ENCODE measurements at places on chromosomes 7 and 10. TPM values are rescaled to one million over a fixed set of nuclear protein-coding genes. Genes with fewer than 3 reads are reported as not detected.

EXOC6 gene
- 13.5 TPM for total RNA-seq

GRCh38 chr7:265192-265997 is 24.6 kb upstream of the FOXL3 start:
- H3K27ac ChIP-seq, result no peak overlapping the region
- no peak for DNase-seq
- H3K4me1 ChIP-seq, result no peaks in the 10 kb centered on the region
- no peaks in the 10 kb centered on the region for H3K27me3 ChIP-seq

AOC1 gene
- total RNA-seq, result 3.1 TPM

DNA sequence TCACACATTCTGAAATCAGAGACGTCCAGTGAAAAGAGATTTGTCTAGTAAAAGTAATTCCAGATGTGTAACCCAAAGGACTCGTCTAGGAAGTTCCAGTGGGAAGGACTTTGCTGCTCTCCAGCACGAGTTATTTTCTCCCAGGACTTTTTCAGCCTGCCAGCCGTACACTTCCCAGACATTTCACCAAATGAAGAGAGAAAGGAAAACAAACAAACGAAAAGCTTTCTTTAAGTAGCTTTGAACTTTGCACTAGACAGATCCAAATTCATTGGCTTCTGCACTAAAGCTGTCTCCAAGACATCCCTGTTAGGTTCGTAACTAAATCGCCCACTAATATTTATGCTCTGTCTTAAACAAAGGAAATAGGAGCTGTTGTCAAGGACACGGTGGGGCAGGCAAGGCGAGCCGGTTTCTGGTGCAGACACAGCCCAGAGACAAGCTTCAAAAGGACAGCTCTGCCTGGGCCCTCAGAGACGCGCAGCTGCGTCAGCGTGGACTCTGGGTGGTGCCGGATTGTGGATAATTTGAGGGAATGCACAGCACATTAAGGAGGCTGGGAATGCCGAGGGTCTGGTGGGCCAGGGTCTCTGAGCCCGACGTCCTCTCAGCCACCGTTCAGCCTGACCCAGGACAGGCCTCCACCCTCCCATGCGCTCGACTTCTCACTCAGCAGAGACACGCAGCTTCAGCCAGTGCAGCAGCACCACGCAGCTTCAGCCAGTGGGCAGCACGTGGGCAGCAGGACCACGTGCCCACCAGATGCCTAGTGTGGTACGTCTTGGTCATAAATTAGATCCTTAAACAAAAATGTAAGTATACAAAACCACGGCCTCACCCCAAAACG is 64.1 kb upstream of the INSIG1 start:
- H3K36me3 ChIP-seq, result no peaks in the 10 kb centered on the region
- H3K27ac ChIP-seq, result no peak overlapping the region

DNA sequence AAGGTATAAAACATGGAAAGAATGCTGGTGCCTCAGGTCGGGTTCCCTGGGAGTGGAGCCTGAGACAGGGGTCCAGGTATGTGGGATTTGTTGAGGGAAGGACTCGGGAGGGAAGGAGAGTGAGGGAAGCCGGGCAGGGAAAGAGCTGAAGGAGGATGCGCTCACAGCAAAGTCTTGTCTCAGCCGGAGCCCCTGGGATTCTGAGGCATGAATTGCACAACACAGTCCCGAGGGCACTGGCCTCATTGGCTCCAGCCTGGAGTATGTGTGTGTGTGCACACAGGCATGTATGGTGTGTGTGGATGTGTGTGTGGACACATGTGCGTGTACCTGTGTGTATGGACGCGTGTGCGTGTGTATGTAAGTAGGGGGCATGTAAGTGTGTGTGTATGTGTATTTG is 87.4 kb downstream of the WDFY4 start:
- H3K36me3 ChIP-seq, result no peaks in the 10 kb centered on the region
- no peaks in the 10 kb centered on the region for H3K4me1 ChIP-seq
- no peak overlapping the region for H3K4me3 ChIP-seq
- H3K27me3 ChIP-seq, result no peaks in the 10 kb centered on the region
- no peak for DNase-seq

GRCh38 chr10:60155943-60156683 is 233.6 kb downstream of the ANK3 start:
- no peak overlapping the region for H3K4me3 ChIP-seq
- no peaks in the 10 kb centered on the region for H3K4me1 ChIP-seq
- no peak overlapping the region for H3K27ac ChIP-seq
- no peaks in the 10 kb centered on the region for H3K36me3 ChIP-seq
- DNase-seq, result no peak
- no peaks in the 10 kb centered on the region for H3K27me3 ChIP-seq

OR9A2 gene
- not detected for total RNA-seq

C10orf71 gene
- total RNA-seq, result 0.82 TPM

DNA sequence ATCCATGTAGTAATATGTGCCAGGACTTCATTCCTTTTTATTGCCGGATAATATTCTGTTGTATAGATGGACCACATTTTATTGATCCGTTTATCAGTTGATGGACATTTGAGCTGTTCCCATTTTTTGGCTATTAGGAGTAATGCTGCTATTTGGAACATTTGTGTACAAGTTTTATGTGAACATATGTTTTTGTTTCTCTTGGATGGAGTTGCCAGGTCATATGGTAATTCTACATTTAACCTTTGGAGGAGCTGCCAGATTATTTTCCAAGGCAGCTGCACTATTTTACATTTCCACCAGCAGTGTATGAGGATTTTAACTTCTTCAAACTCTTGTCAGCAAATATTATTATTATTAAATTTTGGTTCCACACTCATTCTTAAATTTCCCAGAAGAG is 59.2 kb downstream of the C10orf90 start:
- H3K4me1 ChIP-seq, result no peaks in the 10 kb centered on the region
- H3K36me3 ChIP-seq, result no peaks in the 10 kb centered on the region
- no peak for DNase-seq
- H3K4me3 ChIP-seq, result no peak overlapping the region
- no peaks in the 10 kb centered on the region for H3K27me3 ChIP-seq

TMEM72 gene
- total RNA-seq, result not detected

DNA sequence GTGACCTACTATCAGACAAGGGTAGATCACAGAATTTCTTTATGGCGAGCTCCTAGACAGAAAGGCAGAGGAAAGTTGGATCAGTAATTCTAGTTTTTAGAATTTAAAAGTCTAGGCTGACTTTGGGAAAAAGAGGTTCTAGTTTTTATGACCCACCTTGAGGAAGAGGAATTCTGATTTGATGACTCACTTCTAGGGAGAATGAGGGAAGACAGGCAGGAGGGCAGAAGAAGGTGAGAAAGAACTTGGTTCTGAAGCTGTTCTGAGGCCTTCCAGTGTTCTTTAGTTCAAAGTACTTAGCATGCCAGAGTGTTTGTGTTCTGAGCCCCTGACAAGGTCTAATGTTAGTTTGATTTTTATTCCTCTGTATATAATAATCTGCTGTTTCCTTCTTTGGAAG is 97.2 kb downstream of the PODXL start:
- no peaks in the 10 kb centered on the region for H3K4me1 ChIP-seq
- H3K36me3 ChIP-seq, result no peaks in the 10 kb centered on the region
- no peak for DNase-seq
- H3K27ac ChIP-seq, result no peak overlapping the region

GRCh38 chr7:143279186-143280098 is 5.3 kb upstream of the TMEM139 start:
- H3K36me3 ChIP-seq, result no peaks in the 10 kb centered on the region
- no peak overlapping the region for H3K4me3 ChIP-seq
- no peaks in the 10 kb centered on the region for H3K4me1 ChIP-seq
- peak overlapping the region; percentile 41 for H3K27ac ChIP-seq
- no peaks in the 10 kb centered on the region for H3K27me3 ChIP-seq

NPSR1 gene
- not detected for total RNA-seq

GRCh38 chr10:63344269-63344668 is 121.5 kb downstream of the JMJD1C start:
- no peak overlapping the region for H3K27ac ChIP-seq
- no peaks in the 10 kb centered on the region for H3K4me1 ChIP-seq
- H3K27me3 ChIP-seq, result no peaks in the 10 kb centered on the region

DNA sequence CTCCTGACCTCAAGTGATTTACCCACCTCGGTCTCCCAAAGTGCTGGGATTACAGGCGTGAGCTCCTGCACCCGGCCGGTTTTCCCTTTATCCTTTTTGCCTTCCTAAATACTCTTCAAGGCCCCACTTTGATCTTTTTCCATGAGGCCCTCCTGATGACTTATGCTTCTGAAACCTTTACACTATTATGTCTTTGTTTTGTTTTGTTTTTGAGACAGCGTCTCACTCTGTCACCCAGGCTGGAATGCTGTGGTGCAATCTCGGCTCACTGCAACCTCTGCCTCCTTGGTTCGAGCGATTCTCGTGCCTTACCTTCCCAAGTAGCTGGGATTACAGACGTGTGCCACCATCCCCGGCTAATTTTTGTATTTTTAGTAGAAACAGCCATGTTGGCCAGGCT is 3.8 kb downstream of the STMP1 start:
- H3K27ac ChIP-seq, result no peak overlapping the region
- H3K36me3 ChIP-seq, result no peaks in the 10 kb centered on the region
- no peak overlapping the region for H3K4me3 ChIP-seq
- DNase-seq, result no peak

VAX1 gene
- total RNA-seq, result not detected

DNA sequence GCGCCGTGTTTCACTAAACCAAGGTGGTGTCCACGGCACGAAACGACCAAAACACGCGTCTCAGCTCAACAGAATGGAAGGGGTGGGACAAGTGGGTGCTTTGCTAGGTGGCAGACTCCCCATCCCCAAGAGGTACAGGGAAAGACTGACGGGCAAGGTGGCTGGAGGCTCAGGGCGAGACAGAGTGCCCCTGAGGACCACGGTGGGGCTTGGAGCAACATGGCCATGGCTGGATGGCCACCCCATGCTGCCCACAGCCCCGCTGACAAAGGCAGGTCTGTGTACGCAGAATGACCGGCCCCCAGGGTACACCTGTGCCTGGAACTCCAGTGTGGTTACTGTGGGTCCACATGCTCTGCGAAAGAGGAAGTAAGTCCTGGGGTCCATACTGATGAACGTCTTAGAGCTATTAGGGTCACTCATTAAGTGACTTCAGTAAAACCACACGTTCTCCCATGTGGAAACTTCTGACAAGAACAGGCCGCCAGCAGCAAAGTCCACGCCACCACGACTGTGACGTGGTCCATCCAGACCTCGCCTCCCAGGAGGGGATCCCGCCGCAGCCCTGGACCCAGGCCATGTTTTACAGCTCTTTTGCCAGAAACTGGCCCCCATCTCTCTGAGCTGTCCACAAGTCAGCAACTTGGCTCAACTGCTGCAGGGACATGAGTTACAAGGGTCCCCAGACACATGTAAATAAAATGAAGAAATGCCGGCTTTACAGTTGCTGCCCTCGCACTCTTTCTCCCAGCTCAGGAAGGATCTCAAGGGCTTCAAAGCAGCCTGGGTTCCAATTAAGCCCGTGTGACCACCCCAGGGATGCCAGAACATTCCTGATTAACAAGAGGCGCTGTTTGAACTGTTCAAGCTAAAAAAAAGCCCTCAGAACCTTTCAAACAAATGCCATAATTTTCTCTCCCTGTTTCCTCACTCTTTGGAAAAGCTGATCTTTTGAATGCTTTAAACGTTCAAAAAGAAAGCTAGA is 66.8 kb downstream of the MAD1L1 start:
- peaks cover 7% of the 10 kb centered on the region for H3K4me1 ChIP-seq
- no peaks in the 10 kb centered on the region for H3K36me3 ChIP-seq
- H3K27me3 ChIP-seq, result no peaks in the 10 kb centered on the region
- H3K27ac ChIP-seq, result no peak overlapping the region
- H3K4me3 ChIP-seq, result no peak overlapping the region

IDE gene
- 23.7 TPM for total RNA-seq

DNA sequence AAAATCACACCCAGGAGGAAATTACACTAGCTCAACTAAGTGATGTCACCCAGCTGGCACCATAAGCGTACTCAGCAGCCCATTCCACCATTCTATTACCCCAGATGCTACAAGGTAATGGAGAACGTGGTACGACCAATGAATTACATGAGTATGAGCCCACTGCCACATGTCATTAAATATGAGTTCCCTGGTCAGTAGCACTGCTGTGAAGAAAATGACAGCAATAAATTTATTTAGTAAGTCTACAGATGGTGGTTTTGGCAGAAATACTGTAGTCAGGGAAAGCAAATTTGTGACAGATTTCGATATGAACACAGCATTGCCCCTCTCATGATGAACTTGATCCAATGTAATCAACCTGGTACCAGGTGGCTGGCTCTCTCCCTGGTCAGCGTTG is 154.2 kb downstream of the VWC2 start:
- no peak overlapping the region for H3K27ac ChIP-seq
- no peaks in the 10 kb centered on the region for H3K36me3 ChIP-seq
- no peak overlapping the region for H3K4me3 ChIP-seq
- no peaks in the 10 kb centered on the region for H3K4me1 ChIP-seq
- H3K27me3 ChIP-seq, result no peaks in the 10 kb centered on the region
- no peak for DNase-seq

DNA sequence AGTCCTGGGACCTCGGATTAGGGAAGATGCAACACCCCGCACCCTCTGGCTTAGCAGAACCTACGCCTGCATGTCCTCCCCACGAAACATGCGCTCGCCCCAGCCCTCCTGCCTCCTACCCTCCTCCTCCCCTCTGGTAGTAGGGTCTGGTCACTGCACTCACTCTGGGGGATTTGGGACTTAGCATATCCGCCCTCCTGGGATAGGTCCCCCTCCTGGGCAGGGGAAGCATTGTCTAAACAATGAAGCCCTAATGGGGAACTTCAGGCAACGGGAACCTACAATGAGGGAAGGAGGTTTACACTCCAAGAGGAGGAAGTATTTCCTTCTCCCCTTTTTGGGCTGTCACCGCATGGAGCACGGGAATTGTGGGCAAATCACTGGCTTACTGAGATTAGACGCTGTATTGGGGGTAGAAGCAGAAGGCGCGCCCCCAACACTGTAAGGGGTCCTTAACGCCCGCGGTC is 892 bp downstream of the CRHR2 start:
- H3K4me1 ChIP-seq, result no peaks in the 10 kb centered on the region
- peak overlapping the region; percentile 24 for H3K4me3 ChIP-seq
- H3K27ac ChIP-seq, result no peak overlapping the region
- no peaks in the 10 kb centered on the region for H3K36me3 ChIP-seq
- H3K27me3 ChIP-seq, result peaks cover 12% of the 10 kb centered on the region

DNA sequence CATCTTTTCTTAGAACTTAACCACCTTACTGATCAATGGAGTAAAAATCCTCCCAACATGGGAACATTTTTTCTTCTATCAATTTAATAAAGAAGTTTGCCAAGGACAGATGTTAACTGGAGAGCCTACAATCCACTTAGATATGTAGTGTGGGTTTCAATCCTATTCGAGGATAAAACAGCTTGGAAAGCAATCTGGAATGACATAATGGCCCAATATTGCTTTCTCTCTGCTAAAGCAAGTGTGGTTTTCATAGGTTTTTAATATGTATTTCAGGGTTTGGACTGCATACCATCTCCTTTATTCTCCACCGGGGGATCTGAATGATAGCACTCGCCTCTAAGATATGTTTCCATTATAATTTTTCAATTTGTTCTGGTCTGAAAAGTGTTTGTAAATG is 149.7 kb downstream of the PRPF18 start:
- DNase-seq, result no peak
- H3K27ac ChIP-seq, result no peak overlapping the region
- H3K4me3 ChIP-seq, result no peak overlapping the region
- no peaks in the 10 kb centered on the region for H3K27me3 ChIP-seq
- H3K4me1 ChIP-seq, result no peaks in the 10 kb centered on the region

C10orf53 gene
- total RNA-seq, result 1.5 TPM

ADAMTS14 gene
- total RNA-seq, result not detected

- H3K4me3 ChIP-seq, result no peak overlapping the region
- no peaks in the 10 kb centered on the region for H3K27me3 ChIP-seq
- H3K4me1 ChIP-seq, result no peaks in the 10 kb centered on the region
- H3K36me3 ChIP-seq, result no peaks in the 10 kb centered on the region
Measured at GRCh38 chr10:131577178-131577555, 265.6 kb upstream of the TCERG1L start.

Data from prostate gland (tissue), 2 donors.